ENCODE measurements at places on chromosomes 4 and X.
A peak's percentile ranks its signal among the peaks of the same experiment; 100 is the strongest.

- DNase-seq, result no peak
Observed at GRCh38 chr4:15106399-15106798, 104.1 kb downstream of the CPEB2 start.

DNA sequence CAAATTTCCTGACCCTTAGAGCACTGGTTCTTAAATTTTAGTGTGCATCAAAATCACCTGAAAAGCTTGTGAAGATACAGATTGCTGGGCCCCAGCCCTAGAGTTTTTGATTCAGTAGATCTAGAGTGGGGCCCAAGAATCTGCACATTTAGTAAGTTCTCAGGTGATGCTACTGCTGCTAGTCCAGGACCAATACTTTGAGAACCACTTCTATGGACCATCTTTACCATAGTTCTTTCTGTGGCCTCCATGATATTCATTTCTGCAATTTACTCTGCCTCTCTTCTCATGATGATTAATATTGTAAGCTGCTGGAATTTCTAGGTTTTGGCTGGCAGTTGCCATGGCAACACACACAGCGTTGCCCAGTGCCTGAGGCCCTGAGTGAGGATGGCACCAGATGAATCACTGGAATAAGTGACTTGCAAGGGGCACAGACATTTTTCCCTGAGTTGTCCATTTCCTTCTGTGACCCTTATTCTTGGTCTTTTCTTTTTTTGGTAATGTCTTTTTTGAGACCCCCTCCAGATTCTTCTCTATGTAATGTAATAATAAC lies 83.6 kb downstream of the PPP1R2C start:
- DNase-seq, result peak; percentile 31

DNA sequence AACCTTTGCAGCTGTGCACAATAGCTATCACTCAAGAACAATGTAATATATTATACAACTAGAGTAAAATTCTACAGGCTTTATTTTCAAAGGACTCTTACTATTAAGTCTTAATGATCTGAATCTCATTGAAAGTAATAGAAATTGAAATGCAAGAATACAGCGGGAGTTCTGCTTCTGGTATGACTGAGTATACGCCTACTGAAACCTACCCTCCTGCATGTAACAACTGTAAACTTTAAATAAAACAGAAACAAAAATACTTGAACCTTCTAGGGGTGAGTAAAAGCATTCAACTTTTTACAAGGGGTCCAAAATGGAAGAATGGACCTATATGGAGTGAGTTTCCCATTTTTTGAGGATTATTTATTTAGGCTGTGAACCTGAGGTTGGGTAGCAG lies 13.5 kb downstream of the DCHS2 start:
- no peak for DNase-seq

GRCh38 chrX:139831675-139832456 lies 101.0 kb downstream of the ATP11C start:
- no peak for DNase-seq

GRCh38 chr4:152081024-152081423 lies 320.2 kb upstream of the GATB start:
- DNase-seq, result no peak

DNA sequence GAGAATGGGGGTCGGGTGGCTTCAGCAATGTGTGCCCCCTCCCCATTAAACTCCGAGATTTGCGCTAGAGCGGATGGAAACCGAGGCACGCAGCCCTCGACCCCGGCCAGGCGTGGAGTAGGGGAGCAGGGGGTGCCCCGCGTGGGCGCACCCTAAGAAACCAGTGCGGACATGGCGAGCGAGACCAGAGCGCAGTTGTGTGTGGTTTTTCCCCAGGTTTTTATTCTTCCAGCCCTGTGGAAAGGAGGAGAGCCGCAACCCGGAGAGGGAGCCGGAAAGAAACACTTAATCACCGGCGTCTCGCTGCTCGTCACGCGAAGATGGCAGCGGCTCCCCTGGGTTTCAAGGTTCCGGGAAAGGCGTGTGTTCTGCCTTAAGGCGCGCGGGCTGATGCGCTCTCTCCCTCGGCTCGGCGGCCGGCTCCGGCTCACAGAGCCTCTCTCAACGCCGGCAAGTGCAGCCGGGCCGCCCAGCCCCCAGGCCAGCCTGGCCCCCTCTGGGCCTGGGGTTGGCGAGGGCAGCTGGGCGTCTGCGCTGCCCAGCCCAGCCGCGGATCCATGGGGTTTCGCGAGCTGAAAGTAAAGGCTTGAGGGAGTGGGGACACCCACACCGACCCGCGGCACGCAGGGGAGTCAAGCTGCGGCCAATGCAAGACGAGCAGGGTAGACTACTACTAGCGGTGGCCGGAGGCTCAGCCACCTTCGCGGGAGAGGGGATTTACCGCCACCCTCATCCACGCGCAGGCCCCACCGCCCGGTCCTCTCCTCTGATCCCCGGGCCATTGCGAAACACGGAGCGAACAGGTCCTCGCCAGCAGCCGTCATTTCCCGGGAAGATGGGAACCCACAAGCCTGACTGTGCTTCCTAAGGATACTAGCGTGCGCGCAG lies 74.0 kb upstream of the BCOR start:
- DNase-seq, result peak; percentile 58

DNA sequence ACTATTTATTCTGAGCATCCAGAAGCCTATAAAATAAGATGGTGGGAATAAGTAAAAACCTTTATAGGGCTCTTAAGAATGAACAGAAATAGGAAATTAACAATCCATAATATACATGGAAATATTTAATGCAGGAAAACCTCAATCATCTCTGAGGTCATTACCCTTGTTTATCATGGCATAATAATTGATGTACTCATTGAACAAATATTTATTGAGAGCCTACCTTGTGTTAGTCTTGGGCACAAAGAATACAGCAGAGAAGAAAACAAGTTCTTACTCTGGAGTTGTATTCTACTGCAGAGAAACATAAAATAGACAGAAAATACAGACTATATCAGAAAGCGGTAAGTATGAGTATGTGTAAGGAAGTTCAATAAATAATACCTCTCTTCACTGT lies 167.2 kb downstream of the COX18 start:
- no peak for DNase-seq

DNA sequence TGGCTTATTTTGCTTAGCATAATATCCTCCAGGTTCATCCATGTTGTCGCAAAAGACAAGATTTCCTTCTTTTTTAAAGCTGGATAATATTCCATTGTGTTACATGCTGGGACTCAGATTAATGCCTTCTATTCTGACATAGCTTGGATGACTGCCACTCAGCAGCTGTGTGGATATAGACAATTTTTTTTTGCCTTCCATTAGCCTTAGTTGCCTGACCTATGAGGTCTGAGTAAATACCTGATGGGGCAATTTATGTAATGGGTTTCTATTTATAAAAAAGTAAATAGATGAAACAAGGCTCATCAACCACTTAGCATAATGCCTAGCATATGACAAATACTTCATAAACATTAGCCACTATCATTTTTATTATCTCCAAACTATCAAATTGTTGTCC lies 515.4 kb downstream of the ZNF674 start:
- no peak for DNase-seq

DNA sequence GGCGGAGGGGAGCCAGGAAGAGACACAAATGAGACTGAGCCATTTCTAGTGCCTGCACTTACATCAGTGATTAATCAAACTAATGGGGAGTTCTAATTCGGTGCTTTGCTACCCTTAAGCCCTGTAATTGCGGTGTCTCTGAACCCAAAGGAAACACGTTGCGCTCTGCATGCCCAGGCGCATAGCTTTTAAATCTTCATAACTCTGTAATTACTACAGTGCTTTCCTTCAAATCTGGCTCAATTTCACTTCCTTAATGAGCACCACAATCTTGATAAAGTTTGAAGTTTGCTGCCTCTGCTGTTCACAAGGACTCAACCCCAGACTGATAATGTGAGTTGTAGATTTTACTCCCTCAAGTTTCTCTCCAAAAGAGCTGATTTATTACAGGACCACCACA lies 5.7 kb upstream of the NHS start:
- no peak for DNase-seq

DNA sequence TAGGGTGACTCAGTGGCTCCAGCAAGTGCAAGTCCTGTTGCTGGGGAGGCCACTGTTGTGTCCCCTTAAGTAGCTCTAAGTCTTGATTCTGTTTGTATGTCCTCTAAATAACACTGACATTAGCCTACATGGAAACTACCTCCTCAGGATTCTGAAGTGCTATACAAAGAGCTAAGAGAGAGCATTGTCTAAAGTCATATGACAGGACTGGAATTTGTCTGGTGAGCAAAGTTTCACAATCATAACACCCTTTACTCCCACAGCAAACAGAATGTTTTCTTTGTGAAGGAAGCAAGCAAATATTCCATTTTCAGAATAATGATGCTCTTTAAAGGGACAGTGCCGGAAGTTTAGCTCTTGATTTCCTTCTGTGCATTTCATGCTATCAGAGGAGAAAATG lies 23.4 kb upstream of the CT47A1 start:
- DNase-seq, result no peak

GRCh38 chrX:7771788-7772438 lies 71.1 kb upstream of the VCX start:
- DNase-seq, result no peak

GRCh38 chr4:174575436-174575835 lies 53.1 kb upstream of the HPGD start:
- no peak for DNase-seq

- peak; percentile 7 for DNase-seq
Observed at GRCh38 chrX:39946822-39947221, 150.9 kb downstream of the BCOR start.

GRCh38 chrX:69163936-69164741 lies 1.1 kb downstream of the PJA1 start:
- DNase-seq, result peak; percentile 48

GRCh38 chr4:104919406-104919805 lies 227.3 kb upstream of the TET2 start:
- no peak for DNase-seq

DNA sequence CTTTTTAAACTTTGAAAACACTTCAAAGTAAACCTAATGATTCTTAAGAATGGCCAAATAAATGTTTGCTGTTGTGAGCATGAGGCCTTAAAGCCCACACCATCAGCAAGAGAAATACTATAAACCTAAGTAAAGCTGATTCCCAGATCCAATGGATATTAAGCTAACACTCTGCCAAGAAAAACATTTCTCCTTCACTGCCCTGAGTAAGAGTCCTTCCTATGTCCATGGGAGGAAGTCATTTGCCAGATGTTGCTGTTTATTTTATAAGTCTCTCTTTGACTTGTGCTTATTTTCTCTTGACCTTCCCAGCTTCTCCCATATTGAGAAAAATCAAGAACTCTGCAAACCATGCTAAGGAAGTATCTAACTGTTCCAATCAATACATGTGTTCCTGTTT lies 154.3 kb upstream of the EDNRA start:
- no peak for DNase-seq

DNA sequence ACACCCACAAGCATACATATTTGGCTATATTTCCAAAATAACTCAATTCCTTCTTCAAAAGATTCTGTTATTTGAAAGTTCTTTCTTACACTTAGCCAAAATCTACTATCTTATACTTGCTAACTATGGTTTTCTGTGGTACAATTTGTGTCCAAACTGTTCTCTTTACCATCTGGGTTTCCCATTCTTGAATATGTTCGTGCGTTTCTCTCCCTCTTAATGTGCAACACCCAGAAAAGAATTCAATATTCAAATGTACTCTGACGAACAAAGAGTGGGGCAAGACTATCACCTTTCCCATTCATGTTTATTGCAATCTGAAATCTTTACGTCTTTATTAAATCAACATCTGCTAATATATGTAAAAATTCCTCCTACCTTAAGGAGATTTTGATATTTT lies 912.7 kb downstream of the FAT4 start:
- DNase-seq, result no peak

- no peak for DNase-seq
Observed at GRCh38 chr4:1652088-1652487, 32.0 kb downstream of the FAM53A start.

DNA sequence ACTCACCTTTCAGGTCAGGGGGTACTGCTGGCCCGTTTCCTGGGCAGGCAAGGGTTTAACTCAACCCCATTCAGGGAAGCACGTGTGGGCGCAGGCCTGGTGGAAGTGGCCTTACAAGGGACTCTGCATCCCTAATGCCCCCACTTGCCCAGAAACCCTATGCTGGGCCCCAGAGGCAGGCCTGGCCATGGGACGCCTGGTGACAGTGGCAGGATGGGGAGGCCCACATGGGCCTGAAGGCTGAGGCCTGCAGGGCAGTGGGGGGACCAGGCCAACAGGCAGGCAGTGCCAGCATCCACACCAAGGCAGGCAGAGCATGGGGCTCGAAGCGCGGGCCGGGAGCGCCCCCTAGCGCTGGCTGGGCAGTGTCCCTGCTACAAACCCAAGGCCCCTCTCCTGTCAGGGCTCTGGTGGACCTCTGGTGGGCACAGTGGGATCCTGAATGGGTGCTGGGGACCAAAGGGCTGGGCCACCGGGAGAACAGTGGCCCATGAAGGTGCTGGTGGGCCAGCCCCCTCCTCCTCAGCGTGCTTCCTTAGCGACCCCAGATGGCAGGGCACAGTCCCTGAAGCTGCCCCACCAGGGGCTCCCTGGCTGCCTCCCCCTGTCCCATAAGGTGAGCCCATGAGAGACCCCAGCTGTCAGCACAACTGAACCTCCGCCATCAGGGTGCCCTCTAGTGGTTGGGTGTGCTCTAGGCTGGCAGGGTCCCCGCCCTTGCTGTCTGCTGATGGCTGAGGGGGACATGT lies 16.8 kb downstream of the FGFR3 start:
- DNase-seq, result peak; percentile 83

GRCh38 chr4:102871772-102872171 lies 3.0 kb downstream of the CISD2 start:
- no peak for DNase-seq

DNA sequence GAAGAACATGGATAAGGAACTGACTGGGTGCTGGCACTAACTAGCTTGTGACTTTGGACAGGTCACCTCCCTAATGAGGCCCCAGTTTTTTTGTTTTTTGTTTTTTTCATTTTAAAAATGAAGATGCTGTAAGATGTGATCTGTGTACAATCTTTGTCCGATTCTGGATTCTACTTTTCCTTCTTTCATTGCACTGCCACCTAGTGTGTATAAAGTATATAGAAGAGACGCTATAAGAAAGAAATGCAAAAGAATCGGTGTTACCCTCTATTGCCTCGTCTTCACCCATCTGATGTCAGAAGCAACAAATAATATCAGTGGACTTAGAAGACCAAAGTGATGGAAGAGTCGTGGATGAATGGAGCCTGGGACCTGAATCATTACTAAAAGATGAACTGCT lies 58.6 kb upstream of the P2RY10 start:
- DNase-seq, result no peak

DNA sequence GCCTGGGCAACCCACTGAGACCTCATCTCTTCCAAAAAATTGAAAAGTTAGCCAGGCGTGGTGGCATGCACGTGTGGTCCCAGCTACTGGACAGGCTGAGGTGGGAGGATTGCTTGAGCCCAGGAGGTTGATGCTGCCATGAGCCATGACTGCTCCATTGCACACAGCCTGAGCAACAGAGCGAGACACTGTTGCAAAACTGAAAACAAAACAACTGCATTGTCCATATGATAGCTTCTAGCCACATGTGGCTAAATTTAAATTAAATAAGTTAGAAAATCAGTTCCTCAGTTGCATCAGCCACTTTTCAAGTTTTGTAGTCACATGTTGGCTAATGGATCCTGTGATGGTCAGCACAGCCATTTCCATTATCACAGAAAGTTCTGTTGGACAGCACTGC lies 67.9 kb downstream of the GAB1 start:
- no peak for DNase-seq

Data from activated CD4-positive, alpha-beta T cell treated with anti-CD3 and anti-CD28 coated beads for 48 hours (primary cell).